ENCODE measurements at places on chromosomes 11 and 22.

GRCh38 chr22:50733521-50734342 lies 4.3 kb upstream of the ACR start:
- no peak for DNase-seq

- no peak for DNase-seq
These were observed 317.8 kb downstream of the MIAT start for GRCh38 chr22:26974914-26975803.

- DNase-seq = no peak
These were observed 195.2 kb upstream of the TMEM45B start for GRCh38 chr11:129620237-129621104.

- no peak for DNase-seq
These were observed 608 bp downstream of the NIPSNAP1 start for GRCh38 chr22:29580200-29580810.

DNA sequence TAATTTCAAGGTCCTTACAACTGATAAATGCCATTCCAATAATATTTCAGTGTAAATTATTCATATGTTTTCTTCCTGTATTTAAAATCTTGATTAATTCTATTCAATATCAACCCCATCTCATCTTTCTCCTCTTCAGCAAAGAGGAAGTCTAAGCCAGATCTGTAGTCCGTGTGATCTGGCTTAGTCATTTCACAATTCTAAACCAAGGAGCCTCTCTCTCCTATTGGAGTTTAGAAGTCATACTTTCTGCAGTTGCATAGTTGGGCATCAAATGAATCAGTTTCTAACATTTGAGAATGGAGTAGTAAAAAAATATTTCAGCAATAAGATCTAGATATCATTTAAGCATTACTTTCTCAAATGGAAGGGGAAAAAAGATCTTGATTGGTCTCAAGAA lies 354.9 kb downstream of the JRKL start:
- no peak for DNase-seq

DNA sequence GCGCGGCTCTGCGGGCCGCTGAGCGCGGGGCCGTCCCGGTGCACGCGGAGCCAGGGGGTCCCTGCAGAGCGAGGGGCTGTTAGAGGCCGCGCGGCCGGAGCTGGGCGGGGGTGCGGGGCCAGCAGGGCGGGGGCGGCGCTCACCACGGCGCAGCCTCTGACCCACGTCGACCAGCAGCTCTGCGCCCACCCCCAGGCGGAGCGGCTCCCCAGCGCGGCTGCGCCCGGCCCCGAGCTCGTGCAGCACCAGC lies 385 bp upstream of the SCO2 start:
- DNase-seq = no peak

DNA sequence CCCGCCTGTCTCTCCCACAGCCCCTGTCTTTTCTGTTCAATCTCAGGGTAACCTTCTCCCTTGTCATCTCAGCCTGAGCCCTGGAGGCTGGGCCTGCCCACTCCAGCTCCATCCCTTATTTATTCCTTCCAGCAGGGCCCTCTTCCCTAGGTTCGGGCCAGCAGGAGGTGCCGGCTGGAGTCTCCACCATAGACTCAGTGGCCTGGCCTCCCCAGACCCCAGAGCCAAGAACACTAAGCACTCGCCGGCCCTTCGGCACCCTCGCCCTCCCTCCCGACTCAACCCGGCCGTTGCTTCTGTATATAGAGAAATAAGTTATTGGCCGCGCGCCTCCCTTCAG lies 1.4 kb upstream of the RAB1B start:
- DNase-seq = no peak

- DNase-seq = no peak
These were observed 83.6 kb upstream of the TBCEL start for GRCh38 chr11:120940160-120940848.

DNA sequence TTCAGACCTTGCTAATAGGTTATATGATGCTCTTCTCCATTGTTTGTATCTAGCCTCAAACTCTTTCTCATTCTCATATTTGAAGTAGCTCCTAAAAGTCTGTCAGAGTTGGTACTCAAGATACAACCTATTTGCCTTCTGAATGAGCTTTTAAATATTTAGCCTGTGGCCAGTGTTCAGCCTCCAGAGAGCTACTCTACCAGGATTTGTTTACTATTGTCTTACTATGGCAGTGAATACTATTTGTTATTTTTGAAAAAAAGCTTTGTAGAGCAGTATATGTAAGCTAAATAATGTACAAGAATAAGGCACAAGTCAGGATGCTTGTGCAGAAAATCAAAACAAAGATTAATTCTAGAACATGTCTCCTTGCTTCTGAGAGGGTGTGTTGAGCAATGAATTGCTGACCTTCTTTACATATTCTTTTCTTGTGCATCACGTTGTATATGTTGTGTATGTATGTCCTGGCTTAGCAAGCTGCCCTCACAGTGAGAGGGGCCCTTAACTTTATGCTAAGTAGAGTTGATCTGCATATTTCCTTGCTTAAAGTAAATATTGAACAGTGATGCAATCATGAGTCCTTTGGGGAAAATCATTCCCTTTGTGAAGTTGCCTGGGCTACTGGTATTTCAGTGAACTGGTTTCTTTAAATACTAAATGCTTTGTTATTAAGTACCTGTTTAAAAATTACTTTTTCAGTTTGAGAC lies 438.0 kb downstream of the LUZP2 start:
- DNase-seq = no peak

GRCh38 chr22:42991010-42991651 lies 23.8 kb downstream of the PACSIN2 start:
- DNase-seq = no peak

- no peak for DNase-seq
These were observed 953 bp upstream of the PACS1 start for GRCh38 chr11:66068923-66069714.

GRCh38 chr22:49267996-49268395 lies 559.7 kb downstream of the BRD1 start:
- no peak for DNase-seq

- no peak for DNase-seq
These were observed 23.8 kb upstream of the OAF start for GRCh38 chr11:120186774-120187591.

DNA sequence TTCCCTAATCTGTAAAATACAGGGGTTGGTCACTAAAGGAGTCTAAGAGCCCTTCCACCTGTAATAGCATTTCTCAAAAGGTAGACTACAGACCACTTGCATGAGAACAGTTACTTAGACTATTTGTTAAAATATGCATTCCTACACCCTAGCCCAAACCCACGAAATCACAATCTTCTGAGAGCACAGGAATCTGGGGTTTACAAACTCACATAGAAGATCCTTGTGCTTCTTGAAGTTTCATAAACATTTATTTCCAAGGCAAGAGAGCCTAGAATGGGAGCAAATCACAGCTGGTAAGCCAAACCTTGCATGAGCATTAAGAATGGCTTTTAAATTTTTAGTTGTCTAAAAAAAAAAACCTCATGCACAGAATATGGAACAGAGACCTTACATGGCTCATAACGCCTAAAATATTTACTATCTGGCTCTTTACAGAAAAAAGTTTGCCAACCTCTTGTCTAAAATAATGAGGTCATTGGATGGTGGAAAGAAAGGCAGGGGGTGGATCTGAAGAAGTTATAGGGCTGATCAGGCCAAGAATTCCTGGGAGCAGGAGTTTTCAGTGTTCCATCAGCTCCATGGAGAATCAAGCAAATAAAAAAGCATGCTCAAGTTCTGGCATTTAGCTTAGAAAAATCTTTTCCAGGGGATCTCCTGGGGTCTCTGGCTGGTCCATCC lies 133.4 kb downstream of the CCDC34 start:
- no peak for DNase-seq

GRCh38 chr22:35629406-35630216 lies 12.5 kb upstream of the MB start:
- peak; percentile 52 for DNase-seq

DNA sequence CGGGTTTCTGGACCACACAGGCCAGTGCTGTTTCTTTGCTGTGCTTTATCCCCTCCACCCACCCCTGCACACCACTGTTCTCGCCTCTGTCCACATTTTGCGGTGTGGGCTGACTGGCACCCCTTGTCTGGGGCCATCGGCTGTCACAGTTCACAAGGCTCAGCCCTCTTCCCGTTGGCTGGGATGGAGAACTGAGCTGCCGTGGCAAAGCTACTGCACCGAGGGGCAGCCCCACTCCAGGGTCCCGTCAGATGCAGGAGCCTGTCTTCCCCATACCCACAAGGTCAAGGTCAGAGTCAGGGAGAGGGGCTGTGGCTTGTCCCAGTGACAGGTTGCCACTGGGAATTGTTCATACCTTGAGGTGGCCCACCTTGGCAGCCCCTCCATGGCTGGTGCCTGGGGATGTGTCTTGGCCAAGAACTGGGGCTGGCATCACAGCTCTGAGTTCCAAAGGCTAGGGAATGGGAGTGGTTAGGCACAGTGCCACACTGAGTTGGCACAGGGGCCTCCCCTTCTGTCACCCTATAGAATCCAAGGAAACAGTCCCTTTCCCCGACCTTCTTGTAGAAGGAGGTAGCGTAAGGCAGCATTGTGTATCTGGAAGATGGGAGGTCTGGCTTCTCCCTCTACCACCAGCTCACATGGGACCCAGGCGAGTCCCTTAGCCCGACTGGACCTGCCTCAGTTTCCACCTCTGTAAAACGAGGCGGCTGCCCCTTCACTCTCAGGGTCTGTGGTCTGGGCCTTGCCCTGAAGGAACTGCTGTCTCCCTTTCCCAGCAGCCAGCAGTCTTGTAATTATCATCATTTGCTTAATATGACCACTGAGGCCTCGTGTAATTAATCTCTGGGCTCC lies 3.4 kb downstream of the GRK2 start:
- no peak for DNase-seq

DNA sequence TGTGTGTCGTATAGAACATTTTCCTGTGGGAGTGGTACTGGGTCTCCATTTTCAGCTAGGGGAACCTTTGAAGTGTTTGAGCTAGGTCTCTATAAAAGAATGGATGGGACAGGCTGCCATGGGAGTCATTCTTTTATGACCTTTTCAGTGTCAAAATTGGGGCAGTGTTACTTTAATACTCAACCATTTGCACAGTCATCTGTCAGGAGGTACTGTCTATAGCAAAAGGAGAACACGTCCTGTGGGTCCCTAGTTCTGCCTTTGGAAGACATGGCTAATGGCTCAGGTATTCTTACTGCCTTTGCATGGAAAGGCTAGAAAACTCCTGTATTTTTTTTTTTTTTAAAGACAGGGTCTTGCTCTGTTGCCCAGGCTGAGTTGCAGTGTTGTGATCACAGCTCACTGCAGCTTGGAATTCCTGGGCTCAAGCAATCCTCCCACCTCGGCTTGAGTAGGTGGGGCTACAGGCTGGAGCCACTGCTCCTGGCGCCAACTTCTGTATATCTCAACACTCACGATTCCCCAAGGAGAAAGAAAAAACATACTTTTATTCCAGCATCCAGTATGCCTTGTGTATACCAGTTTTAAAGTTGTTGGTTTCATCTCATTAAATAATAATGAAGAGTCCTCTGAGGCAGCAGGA lies 2.1 kb upstream of the ATF4 start:
- no peak for DNase-seq

- DNase-seq = no peak
These were observed 5.6 kb downstream of the PICK1 start for GRCh38 chr22:38062791-38063190.

GRCh38 chr22:38051900-38052862 lies 5.0 kb upstream of the PICK1 start:
- DNase-seq = peak; percentile 62

- DNase-seq = no peak
These were observed 1.4 kb upstream of the VPREB1 start for GRCh38 chr22:22243033-22243680.

- DNase-seq = no peak
These were observed 424.4 kb upstream of the CCDC179 start for GRCh38 chr11:23284631-23285030.

DNA sequence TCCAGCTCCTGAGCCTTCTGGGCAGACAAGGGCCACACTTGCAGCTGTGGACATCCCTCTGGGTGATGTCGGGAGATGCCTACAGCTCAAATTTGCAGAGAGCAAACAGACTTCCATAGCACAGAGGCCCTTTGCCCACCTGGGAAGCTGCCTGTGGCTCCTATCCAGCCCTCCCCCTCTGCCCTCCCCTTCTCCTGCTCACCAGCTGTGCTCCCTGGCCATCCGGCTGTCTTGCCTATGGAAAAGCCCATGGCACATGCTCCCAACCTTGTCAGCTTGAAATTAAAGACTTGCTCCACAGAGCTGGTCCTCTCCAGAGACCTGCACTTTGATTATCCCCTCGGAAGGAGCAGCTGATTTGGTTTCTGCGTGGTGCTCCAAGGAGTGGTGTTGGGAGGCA lies 118.9 kb upstream of the NECTIN1 start:
- no peak for DNase-seq

GRCh38 chr11:111992206-111992855 lies 32.9 kb upstream of the DLAT start:
- DNase-seq = no peak

- DNase-seq = no peak
These were observed 83.6 kb downstream of the OSBP2 start for GRCh38 chr22:30778261-30778660.

DNA sequence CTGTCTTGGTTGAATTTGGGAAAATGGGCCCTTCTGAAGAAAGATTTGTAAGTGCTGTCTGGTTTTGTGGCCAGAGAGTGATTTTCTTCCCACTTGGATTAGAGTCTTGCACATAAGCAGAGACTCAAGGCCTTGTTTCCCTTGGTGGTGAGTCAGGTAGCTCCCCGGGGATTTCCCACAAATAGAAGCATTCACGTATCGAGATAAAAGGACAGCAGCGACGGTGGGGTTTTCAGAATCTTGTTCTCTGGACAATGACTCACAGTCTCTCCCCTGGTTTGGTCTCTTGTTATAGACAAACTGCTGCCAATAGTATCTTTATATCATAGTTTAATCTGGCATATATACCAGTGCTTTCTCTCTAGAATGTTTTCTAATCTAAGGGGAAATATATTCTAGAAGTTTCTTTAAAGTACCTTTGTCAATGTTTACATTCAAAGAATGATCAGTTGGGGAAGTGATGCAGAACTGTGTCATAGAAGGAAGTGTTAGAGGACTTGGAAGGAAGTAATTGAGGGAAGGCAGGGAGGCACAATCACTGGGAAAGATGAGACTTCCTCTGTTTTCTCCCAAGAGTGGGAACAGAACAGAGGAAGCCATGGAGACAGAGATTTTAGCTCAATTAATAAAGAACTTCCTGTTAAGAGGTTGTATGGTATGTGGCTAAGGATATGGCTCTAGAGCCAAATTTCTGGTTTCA lies 18.1 kb downstream of the POLA2 start:
- peak; percentile 38 for DNase-seq

DNA sequence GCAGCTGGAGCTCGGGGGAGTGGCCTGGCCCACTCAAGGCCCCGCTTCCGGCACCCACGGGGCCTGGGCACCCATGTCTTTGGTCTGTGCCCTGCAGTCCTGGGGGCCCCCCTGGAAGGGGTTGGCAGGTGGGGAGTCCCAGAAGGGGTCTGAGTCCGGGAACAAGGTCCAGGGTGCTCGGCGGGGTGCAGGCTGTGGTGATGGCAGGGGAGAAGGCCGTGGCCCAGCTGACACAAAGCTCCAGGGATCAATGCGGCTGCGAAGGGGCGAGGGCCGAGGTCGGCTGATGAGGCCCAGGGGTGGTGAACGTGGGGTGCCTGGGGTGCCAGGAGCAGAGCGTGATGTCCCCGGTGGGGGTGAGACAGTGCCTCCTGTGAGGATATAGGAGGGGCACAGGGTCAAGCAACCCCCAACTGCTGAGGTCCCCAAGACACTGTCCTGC lies 2.7 kb upstream of the KCNK7 start:
- DNase-seq = no peak
